Skin of body (tissue), 3 donors: ENCODE measurements at places on chromosomes 1 and 21.

DNA sequence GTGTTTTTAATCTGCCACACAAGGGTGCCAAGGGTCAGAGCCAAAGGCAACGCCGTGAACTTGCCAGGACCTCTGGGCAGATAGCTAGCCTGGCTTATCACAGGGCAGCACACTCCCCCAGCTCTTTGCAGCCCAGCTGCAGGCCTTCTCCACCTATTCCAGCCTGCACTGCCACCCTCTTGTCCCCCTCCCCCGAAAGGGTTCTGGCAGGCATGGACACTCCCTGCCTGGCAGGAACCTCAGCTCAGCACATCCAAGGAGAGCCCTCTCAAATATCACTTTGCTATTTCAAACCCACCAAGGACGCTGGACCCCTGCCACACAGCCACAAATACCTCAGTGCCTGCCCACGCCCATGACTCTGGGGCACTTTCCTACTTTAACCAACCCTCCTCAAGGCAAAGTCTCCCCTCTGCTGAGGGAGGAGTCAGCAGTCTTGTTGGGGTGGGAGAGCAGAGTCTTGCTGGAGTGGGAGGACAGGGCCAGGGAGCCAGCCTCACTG, 9.1 kb downstream of the SSBP3 start:
- DNase-seq = no peak

- DNase-seq = no peak
Observed at GRCh38 chr1:158933621-158934020, 2.3 kb downstream of the PYHIN1 start.

GRCh38 chr21:41405321-41405720, 20.7 kb upstream of the MX1 start:
- DNase-seq = no peak

DNA sequence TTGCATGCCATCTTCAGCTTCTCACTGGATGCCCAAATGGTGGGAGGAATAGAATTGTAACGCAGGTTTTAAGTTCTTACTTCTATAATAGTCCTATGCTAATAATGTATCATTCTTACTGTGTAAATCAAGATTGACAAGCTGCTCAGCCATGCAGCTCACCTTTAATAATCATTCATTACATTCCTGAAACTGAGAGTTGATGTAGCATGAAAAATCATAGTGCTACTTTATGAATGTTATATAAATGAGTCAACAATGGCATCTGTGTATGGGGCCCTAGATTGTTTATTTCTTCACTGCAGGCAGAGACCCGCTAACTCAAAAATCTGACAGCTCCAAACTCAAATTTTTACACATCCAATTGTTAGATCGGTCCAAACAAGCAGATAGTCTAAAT, 34.4 kb downstream of the FH start:
- no peak for DNase-seq

DNA sequence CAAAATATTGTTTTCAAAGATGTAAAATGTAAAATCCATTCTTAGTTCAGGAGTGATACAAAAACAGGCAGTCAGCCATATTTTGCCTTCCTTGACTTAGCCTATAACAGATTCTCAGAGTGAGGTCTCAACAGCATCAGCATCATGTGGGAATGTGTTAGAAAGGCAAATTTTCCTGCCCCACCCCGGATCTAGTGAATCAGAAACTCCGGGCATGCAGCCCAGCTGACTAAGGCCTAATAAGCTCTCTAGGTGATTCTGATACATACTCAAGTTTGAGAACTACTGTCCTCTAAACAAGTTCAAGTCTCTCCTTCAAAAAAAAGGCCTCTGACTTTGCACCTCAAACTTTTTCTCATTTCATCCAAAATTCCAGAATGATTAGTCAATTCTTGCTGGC, 46.9 kb upstream of the PRRC2C start:
- peak; percentile 16 for DNase-seq

DNA sequence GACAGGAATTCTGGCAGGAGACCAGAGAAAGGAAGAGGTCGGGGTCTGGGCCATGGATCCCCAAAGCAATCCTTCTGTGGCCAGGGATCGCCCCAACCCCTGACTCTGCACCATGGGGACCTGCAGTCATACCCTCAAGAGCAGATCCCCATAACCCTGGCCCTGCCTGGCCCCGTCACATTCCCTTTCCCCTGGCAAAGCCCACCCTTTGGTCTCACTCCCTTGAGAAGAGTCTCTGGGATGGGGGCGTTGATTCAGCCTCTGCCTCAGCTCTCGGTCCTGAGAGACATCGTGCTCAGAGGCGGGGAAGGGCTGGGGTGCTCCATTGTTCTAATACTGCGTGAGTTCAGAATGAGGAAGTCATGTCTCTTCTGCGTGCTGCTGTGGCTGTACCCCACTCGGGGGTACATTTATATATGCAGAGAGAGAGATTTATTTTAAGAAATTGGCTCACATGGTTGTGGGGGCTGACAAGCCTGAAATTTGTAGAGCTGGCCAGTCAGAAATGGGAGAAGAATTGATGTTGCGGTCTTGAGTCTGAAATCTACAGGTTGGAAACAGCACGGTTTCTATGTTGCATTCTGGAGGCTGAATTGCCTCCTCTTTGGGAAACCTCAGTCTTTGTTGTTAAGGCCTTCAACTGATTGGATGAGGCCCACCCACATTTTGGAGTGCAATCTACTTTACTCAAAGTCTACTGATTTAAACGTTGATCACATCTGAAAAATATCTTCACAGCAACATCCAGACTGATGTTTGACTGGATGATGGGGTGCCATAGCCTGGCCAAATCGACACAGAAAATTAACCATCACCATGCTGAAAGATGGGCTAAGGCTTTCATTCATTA, 4.2 kb upstream of the PADI2 start:
- no peak for DNase-seq

- peak; percentile 20 for DNase-seq
Observed at GRCh38 chr21:28639737-28640136, 352.9 kb downstream of the LTN1 start.

DNA sequence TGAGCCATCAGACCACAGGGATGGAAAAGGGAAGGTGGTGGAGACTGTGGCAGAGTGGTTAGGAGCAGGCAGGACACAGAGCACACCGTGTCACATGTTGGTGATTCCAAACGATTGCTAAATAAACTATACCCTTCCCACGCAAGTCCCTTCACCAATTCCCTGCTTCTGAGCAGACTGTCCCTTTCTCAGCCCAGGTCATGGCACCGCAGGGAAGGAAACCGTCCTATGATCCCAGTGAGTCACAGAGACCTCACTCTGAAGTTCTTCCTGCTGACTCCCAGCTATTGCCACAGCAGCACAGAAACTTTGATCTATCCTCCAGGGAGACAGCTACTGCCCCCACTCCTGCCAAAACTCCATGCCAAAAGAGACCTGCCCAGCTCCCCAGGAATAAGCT, 19.2 kb downstream of the RIMS3 start:
- DNase-seq = no peak

GRCh38 chr1:18256282-18257235, 149.0 kb downstream of the IGSF21 start:
- no peak for DNase-seq

GRCh38 chr21:32538147-32538792, 47.1 kb downstream of the TCP10L start:
- no peak for DNase-seq

DNA sequence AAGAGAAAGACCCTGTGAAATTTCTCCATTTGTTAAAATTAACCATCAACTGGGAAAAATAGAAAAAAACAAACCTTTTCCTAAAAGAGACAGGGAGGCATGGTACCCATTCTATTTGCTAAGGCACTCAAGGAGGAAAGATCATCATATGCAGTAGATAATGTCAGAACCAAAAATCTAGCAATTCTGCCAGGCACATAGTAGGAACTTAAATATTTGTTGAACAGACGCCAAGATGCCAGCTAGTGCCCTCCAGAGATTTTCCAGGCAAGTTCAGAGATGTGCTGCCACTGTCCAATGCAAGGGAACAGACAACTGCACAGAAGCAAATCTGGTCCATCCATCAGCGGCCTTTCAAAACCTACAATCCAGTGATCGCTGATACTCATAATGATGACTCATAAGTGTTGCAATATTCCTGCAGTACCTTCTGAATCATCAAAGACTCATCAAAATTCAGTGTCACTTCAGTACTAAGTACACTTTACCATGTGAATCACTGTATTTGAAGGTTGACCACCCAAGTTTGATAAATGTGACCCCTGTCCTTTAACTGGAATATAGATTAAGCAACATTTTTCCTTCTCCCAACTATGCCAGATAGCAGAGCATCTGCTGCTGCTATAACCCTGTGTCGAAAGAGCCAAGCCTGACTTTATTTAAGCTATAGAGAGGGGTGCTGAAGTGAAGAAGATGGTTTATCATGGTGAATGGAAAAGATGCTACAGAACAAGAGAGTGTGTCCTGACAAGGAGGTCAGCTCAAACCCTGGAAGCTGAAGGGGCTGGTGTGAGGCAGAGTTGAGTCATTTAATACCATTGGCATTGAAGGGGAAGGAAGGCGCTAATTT, 99.1 kb downstream of the MT1HL1 start:
- DNase-seq = no peak

DNA sequence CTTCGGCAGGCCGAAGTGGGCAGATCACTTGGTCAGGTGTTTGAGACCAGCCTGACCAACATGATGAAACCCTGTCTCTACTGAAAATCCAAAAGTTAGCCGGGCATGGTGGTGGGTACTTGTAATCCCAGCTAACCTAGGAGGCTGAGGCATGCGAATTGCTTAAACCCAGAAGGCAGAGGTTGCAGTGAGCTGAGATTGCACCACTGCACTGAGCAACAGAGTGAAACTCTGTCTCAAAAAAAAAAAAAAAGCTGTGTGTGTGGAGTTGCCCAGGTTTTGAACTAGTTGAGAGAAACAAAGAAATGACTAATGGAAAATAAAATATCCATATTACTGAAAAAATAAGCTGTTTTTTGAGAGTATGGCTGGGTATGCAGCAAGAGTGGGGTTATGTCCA, 100.2 kb downstream of the GTF2B start:
- no peak for DNase-seq

DNA sequence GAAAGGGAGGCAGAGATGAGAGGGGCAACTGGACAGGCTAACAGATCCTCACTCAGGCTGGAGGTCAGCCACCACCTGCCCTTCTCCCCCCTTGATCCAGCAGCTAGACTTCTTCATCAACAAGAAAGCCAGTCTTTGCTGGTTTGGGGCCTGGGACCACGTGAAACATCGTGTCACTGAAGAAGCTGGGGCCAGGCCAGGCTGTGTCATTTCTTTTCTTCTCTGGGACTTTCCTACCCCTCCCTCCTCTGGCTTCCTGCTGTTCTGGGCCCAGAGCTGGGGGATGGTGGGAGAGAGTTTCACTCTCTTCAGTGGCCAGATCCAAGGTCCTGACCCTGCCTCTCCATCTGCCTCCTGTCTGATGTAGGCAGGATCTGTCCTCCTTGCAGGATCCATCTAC, 18.1 kb upstream of the SLC26A9 start:
- no peak for DNase-seq

GRCh38 chr1:213034713-213035112, 16.3 kb upstream of the RPS6KC1 start:
- DNase-seq = no peak
